Fibroblast of skin of scalp (primary cell): ENCODE measurements at places on chromosomes 2 and 18.
A peak's percentile ranks its signal among the peaks of the same experiment; 100 is the strongest.

DNA sequence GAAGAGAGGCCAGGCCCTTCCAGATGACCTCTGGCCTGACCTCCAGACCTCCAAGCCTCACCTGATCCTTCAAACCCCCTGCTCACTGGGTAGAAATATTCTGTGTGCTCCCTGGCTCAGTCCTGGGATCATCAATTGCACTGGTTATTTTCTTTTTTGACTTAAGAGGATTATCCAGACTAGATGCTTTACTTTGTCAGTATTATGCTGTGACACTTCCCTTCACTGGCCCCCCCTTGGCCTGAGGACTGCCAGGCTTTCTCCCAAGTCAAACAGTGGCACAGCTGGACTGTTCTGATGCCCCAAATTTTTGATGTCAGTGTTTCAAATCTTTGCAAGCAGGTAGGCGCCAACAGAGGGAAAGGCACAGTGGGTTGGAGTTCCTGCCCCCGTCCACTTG, 156.3 kb upstream of the SKOR2 start:
- DNase-seq, result no peak

- peak; percentile 9 for DNase-seq
Observed at GRCh38 chr18:21820033-21820810, 79.6 kb downstream of the MIB1 start.

GRCh38 chr2:237536083-237536415, 30.3 kb upstream of the PRLH start:
- no peak for DNase-seq

GRCh38 chr2:3294493-3294892, 83.1 kb downstream of the EIPR1 start:
- no peak for DNase-seq

DNA sequence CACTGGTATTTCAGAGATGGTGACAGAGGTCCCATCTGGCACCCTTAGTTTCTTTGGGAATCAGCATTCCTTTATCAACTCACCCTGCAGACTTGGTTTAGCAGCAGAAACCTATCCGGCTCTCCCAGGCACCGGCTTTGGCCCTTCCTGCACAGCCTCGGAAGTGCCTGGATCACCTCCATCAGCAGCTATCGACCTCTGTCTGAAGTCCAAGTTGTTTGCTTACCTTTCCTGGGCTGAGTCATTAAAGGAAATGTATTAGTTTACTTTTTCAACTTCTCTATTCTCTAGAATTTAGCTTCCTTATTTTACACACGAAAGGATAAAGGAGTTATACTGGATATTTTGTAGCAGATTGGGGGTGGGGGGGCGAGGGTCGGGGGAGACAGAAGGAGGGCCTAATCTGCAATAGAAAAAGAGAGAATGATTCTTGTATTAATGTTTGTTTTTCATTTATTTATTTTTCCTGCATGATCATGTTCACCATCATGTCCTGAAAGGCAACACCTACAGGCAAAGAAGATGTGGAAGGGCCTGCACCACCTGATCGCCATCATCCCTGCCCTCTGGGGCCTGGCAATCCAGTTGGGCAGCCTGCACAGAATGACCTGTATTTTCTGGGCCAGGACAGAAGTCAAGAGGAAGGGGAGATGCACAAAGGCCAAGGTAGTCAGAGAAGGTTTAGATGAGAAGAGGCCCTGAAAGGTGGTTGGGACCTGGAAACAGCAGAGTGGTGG, 22.1 kb upstream of the MAT2A start:
- no peak for DNase-seq

- DNase-seq, result no peak
Observed at GRCh38 chr2:120231974-120232635, 8.9 kb upstream of the TMEM185B start.

- DNase-seq, result peak; percentile 11
Observed at GRCh38 chr2:241895712-241896641, 26.4 kb downstream of the RTP5 start.

DNA sequence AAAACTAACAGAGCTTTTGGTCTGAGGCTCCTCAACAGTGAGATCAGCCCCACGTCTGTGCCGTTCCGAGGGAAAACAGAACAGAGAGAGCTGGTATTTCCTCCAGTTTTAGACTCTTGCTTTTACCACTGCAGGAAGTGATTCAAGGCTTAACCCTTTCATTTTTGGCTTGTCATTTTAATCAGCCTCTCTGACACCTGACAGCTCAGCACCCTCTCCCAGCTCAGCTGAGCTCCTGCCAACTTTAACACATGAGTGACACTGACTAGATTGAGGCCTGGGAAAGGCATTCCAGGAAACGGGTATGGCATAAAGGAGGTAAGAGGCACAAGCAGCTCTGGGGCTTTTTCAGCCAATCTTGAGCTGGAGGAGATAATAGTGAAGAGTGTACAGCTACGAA, 239.4 kb upstream of the SKOR2 start:
- DNase-seq, result peak; percentile 4

GRCh38 chr2:219497495-219498279, 1.0 kb upstream of the GMPPA start:
- DNase-seq, result peak; percentile 77

DNA sequence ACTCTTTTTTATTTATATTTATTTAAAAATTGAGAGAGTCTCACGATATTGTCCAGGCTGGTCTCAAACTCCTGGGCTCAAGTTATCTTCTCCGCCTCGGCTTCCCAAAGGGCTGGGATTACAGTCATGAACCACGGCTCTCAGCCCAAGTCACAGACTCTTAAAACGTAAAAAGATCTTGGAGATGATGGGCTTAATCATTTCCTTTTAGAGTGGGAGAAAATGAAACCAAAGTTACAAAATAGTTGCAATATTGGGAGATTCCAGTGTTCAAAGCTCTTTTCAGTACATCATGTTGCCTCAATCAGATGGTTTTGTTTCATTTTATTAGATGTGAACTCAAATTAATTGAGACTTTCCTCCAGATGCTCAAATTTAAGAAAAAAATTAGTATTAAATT, 151.4 kb upstream of the XPO1 start:
- no peak for DNase-seq
